ENCODE measurements at places on chromosomes 3 and 15.

GRCh38 chr3:133747907-133748639 lies 1.9 kb downstream of the TF start:
- DNase-seq = no peak

DNA sequence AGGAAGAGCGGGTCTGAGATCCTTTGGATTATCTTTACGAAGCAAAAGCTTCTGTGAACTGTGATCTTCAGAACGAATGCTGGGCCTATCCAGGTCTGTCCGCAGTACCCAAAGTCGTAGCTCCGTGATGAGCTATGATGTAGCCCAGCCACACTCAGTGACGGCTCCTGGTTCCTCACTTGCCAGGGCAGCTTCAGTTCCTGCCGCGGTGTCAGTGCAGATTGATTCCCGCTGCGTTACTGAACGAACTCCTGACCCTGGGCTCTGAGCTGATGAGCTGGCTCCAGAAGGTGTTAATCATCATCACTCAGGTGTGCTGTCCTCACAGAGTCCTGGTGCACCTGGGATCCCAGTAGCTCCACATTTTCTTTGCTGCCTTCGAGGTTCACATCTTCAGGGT lies 45.0 kb downstream of the TMEM44 start:
- no peak for DNase-seq

GRCh38 chr3:107756649-107757048 lies 233.9 kb downstream of the BBX start:
- no peak for DNase-seq

DNA sequence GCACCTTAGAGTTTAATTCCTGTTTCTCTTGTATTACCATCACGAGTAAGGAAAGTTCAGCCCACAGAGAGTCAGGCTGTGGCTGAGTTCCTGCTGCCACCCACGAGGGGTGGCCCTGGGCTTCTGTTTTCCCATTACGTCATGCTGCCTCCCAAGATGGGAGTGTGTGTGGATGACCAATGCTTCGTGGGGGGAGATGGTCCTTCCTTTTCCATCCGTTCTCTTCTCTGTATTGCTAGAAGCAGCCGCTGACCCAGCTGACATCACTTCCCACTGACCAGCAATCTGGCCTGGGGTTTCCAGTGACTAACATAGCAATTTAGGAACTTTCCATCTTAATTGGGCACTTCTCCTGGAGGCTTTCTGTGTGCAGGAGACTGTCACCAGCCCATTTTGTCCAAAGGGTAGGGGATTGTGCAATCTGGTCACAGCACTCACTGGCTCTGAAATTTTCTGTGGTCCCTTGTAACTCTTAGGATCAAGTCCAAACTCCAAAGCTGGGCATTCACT lies 9.3 kb downstream of the IRAK2 start:
- no peak for DNase-seq

GRCh38 chr3:176403531-176403930 lies 793.8 kb downstream of the TBL1XR1 start:
- DNase-seq = no peak
